Uterine smooth muscle cell (primary cell): ENCODE measurements at places on chromosomes 5 and 9. TPM values are rescaled to one million over a fixed set of nuclear protein-coding genes. Genes with fewer than 3 reads are reported as not detected.

The PCDHGA3 gene
- 0.22 and 0.87 TPM in 2 replicates for total RNA-seq

The DMRTA1 gene
- total RNA-seq, result 1.00 and 1.5 TPM in 2 replicates

The PPP2R2B gene
- total RNA-seq, result 0.87 and 1.3 TPM in 2 replicates

The IFNE gene
- 15.7 and 19.6 TPM in 2 replicates for total RNA-seq

The TMEM174 gene
- total RNA-seq, result not detected in 2 replicates

The NEURL1B gene
- total RNA-seq, result 4.7 and 11.4 TPM in 2 replicates
